ENCODE measurements at places on chromosomes 12 and 14.

GRCh38 chr14:38419579-38419978 is 163.7 kb upstream of the CLEC14A start:
- DNase-seq: no peak

DNA sequence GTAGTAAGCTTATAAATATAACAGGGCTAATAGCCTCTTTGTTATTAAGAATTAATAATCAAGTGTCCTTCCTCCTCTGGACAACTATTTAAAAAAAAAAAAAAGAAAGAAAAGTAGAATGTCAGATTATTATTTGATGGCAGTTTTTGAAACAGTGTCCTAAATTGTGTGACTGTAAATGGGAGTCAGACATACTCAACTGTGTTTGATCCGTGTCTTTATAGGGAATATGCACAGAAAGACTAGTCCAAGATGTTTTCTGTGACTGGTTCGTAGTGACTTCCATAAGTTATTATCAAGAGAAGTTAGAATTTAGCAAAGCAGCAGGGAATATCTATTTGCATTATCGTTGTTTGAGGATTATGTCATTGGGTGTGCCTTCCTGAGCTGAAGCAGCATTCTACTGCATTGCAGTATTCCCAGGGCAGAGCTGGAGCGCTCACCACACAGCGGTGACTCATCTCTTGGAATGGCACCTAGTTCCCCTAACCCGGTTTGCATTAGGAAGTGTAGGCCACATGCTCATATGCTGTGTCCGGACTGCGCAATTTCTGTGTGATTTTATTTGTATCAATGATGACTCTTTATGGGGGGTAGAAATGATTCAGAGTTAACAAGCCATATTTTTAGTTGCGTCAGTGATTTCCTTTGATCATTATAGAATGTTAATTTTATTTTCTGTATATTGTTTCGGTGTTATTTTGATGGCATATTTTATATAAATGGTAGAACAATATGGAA is 7.9 kb downstream of the DYNC1H1 start:
- DNase-seq: peak; percentile 40

DNA sequence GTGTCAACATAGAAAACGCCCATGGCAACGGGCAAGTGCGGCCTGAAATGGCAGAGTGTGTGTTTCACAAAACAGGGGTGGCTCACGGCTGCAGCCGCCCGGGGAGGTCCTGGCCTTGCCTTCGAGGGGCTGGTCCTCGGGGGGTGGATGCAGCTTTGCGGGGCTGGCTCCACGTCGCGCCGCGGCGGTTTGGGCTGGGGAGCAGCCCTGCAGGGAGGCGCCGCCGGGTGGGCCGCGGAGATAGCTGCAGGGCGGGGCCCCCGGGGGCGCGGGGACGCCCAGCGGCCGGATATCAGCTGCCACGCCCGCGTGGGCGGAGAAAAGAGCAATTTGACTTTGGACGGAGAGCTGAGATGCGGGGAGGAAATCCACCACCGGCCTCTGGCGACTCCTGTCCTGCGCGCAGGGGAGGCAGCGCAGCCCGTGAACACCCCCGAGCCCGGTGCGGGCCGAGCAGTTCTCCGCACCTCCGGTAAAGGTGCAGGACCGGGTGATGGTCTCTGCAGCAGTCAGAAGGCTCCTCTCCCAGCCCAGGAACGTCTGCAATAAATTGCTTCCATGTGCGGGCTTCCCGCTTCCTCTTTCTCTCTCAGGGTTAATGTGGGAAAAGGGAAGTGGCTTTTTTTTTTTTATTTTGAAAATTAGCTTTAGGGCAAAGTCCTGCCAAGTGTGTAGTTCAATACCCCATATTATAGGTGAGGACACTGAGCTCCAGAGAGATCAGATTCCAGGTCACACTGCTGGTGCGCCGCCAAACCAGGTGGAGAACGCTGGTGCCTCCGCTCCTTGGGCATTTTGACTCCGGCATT is 110.5 kb downstream of the ARF6 start:
- peak; percentile 58 for DNase-seq

GRCh38 chr12:66014818-66015217 is 115.7 kb downstream of the LLPH start:
- no peak for DNase-seq

GRCh38 chr14:104315169-104315568 is 176.8 kb downstream of the KIF26A start:
- no peak for DNase-seq
